ENCODE measurements at places on chromosomes 5 and 9.

- DNase-seq: no peak
Observed at GRCh38 chr5:16507716-16508115, 42.1 kb upstream of the ZNF622 start.

DNA sequence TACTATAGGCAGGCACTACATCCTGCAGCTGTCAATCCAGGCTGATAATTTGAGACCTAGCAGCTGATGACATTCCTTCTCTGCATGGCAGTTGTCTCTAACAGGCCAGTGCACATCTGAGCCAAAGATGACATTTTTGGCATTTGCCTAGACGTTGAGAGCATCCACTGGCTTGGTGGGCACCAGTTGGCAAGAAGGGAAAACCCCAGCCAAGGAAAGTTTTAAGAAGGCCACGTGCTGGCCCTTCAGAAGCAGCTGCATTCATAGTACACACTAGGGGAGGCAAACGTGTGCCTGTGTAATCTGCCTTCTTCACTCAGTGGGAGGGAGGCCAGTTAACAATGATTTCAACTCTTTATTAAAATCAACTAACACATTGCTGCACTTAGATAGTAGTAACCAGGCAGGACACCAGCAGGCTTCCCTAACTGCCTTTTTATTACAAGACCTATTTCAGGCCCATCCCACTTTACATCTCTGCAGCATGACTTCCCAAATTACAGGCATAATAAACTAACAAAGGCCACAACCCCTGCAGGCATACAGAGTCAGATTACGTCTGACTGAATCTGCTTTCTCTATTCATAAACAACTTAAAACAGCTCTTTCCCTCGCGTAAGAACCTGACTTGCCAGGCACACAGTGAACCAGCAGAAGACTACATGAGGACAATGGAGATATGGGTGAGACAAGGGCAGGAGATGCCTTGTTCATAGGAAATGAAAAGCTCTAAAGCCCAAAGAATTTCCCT lies 576.3 kb downstream of the PDE4D start:
- no peak for DNase-seq

DNA sequence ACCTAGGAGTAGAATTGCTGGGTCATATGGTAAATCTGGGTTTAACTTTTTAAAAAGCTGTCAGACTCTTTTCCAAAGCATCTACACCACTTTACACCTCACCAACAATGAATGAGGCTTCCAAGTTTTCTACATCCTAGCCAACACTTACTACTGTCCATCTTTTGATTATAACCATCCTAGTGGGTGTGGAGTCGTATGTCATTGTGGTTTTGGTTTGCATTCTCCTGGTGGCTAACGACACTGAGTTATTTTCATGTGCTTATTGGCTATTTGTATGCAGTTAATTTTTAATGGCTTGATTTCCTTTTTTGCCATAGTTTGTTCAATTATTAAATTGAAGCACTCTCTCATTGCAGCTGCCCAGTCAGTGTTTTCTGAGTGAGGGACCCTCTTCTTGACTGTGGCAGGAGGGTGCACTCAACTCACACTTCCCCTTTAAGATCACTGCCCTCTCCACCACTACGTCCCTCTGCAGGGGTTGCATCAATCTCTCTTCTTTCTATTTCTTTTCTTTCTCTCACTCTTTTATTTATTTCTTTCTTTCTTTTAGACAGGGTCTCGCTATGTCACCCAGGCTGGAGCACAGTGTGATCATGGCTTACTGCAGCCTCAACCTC lies 182.3 kb downstream of the C9orf152 start:
- no peak for DNase-seq

DNA sequence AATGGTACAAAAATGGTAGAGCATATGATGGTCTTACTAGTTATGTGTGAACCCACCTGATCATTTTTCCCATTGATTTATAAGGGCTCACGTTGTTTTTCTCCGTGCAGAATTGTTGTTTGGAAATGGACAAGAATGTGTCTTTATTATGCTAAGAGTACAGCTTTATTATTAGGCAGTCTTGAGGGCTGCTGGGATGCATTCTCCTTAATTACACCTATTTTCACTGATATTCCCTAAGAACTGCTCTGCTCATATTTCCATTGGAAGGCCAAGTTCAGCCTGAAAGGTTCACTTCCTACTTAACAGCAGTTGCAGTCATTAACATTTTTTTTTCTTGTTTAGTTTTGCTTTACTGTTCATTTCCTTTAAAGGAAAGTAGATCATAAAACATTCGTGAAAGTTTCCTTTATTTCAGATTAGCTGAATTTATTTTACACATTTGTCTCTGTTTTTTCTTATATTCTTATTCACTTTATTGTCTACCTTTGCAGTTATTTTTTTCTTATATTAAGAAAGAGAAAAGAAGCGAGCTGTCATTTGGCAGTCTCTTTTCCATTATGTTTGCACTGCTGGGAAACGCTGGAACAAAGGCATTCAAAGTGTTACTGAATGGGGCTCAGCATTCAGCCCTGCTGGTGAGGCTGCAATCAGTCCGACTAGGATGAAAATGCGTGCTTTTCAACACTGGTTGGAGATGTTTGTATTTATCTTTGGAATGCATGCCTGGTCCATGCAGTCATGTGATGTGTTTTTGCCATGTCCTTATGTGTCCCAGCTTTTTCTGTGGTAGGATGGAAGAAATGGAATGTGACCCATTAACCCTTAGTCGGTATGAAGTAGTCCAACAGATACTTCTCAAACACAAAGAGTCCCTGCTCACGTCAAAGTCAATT lies 602.7 kb upstream of the ZNF608 start:
- DNase-seq: no peak

- DNase-seq: peak; percentile 70
Observed at GRCh38 chr9:114205171-114206015, 50.1 kb downstream of the COL27A1 start.

DNA sequence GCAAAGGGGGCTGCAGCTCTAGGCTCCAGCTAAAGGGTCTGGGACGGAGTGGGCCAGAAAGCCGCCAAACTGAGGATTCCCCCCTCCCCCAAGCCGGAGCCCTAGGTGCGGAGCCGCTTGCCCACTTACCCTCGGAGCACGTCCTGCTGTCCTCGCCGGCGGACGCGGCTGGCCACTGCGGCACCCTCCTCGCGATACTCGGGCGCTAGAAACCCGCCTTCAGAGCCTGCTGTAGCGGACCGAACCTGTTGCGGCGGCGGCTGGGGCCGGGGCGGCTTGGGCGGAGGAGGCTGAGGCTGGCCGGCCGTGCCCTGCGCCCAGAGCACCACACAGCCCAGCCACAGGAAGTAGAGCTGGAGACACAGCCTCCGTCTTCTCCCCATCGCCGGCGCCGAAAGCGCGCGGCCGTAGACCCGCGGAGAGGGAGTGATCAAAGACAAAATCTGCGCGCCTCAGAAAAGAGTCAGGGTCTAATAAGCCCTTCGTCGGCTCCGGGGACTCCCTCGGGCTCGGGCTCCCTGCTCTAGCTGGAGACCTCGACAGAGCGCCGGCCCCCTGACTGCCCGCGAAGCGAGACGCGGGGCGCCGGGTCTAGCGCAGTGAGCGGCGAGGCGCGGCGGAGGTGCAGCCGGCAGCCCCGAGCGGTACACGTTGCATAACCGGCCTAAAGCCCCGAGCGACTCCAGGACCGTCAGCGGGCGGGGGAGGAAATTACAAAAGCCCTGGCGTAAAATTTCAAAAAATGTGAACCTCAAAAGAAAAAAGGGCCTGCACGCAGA lies 635 bp downstream of the FBN2 start:
- DNase-seq: no peak

DNA sequence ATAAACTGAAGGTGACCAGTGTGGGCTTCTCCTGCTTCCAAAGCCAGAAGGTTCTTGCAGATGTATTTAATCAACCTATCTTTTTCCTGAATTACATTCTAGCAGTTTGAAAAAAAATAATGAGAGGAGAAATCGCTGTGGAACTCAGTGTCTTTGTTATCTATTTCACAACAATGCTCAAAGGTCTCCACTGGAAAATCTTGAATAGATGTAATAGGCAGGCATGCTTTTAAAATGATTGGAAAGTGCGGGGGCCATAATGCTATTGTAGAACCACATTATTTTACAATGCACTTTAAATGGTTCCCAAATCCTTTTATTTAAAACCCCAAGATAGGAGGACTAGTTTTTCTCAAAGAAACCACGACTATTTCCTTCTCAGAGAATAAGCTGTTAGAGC lies 23.3 kb downstream of the ENC1 start:
- no peak for DNase-seq

GRCh38 chr5:128777052-128777451 lies 188.2 kb upstream of the SLC27A6 start:
- DNase-seq: no peak

DNA sequence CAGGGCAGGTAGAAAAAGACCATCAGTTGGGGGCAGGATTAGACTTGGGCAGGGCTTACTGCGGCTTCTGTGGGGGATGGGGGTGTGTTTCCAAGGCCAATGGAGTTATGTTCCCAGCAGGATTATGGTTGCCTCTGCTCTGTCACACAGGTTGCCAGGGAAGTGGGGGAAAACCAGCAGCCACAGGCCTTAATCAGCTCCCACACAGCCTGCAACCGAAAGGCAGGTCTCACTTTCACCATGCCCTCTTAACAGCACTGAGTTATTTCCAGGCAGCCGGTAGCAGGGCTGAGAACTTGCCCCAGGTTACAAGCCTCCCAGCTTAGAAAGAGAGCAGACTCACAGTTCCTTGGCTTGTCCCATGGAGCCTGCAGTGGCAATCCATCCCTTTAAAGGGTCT lies 205.5 kb downstream of the FGF10 start:
- no peak for DNase-seq

DNA sequence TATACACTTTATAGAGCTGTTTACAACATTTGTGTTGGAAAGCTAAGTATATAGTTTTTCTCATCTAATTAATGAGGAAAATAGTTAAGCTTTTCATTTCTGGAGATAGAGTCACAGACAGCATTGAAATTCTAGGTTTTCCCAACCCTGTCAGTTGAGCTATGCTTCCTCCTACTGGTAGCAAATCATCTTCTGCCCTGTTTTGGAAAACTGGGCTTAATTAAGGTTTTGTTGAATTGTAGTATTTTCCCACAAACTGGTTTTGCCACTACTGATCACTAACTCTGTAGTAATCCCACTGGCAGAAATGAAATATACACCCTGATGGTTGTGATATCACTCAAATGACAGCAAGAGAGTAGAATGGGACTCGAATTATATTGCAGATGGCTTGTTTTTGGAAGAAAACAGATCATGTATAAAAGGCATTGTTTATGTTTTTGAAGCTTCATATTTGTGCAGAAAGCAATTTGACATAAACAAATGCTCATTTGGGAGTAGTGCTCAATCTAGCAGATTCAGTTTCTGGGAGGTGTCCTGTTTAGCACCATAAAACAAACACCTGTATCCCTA lies 46.6 kb downstream of the CD180 start:
- no peak for DNase-seq

GRCh38 chr5:173795601-173796000 lies 92.5 kb upstream of the CPEB4 start:
- peak; percentile 2 for DNase-seq

DNA sequence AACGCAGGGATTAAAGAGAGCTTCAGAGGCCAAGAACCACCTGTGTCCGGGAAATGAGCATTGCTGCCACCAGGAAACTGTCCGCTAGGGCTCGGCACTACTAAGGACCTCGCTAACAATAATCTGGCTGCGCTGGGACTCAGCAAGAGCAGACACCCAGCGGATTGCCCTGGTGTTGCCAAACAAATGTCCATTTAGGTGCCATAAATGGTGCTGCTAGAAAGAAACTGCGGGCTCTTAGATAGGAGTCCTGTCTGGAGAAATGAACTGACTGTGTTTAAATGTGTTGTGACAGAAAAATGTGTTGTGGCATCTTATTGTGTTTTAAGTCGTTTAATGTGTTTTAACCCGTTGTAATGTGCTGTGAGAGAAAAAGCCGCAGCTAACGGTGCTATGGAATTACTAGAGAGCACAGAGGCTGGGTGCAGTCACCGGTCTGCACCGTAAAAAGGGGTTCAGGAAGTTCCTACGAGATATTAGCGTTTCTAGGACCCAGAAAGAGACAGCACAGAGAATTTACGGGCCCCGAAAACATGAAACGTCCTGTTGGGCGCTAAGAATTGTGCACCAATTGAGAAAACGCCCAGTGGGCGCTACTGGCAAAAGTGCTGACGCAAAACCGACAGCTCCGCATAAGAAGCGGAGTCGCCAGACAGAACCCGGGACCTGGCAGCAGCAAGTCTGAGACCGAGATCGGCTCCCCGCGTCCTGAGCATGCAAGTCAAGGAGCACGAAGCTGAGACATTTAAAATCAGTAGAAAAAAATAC lies 90.6 kb downstream of the ANXA2R start:
- DNase-seq: peak; percentile 42

GRCh38 chr5:107937651-107938355 lies 267.1 kb upstream of the EFNA5 start:
- no peak for DNase-seq

DNA sequence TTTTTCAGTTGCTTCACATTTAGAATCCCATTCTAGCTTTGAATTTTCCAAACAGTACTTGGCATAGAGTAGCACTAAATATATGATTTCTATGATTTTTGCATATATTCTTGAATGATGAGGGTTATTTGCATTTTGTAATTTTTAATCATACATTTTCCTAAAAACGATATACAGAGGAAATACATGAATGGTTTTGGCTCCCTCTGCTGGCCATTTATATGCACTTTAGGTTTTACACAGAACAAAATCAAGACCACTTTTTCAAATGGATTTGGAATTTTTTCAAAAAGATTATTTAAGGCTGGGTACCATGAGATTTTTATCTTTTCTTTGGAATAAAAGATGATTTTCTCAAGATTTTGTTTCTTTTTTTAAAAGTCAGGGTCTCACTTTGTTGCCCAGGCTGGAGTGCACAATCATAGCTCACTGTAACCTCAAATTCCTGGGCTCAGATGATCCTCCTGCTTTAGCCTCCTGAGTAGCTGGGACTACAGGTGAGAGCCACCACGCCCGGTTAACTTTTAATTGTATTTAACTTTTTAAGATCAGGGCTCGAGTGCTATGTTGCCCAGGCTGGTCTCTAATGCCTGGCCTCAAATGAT lies 16.7 kb upstream of the COMMD10 start:
- DNase-seq: no peak

DNA sequence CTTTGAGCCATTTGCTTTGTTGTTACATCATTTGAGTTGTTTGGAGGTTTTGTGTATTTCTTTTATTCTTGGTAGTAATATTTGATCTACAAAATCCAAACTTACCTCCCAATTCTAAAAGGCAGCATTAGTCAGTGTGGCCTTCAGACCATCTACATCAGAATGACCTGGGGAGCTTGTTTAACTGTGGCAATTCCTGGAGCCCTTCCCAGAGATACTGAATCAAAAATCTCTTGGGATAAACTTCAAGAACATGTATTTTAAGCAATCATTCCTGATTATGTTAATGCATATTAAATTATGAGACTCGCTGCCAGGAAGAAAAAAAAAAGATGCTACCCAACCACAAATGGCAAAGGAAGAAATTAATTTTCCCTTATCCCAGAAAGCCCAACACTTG lies 268.9 kb upstream of the PDE4D start:
- DNase-seq: no peak

GRCh38 chr9:136726631-136727191 lies 14.3 kb downstream of the DIPK1B start:
- DNase-seq: no peak

GRCh38 chr5:120874081-120874862 lies 410.2 kb downstream of the PRR16 start:
- no peak for DNase-seq
